COR-L47 (cell line): ENCODE measurements at places on chromosomes 4 and X.
A peak's percentile ranks its signal among the peaks of the same experiment; 100 is the strongest.

DNA sequence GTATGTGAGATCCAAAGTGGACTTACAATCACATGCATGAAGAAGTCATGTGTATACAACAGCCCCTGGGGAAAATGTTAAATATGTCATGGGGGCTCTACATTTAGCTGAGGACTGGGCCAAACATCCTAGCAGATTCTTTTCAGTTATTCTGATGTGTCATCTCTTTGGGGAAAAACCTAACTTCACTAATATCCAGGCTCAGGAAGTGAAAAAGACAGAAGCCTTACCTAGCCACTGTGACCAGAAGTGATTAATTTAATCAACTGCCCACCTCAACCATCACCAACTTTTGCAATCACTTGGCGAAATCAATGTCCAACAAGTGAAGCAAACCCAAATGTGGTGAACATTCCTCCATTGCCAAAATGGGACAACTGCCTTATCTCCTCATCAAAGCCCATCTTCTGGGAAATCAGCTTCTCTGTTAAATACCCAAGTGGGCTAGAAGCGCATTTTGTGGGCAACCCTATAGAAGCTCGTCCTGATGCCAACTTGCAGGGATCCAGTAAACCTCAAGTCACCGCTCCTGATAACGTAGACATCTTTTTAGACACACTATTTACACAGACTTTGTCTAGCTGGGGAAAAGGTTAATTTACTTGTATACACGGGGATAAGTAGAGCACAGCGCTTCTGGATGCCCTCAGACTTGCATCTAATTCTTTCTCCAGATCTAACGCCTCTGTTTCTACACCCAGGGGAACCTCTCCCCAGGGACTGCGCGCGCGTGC is 1.4 kb upstream of the HHIP start:
- DNase-seq: no peak

- DNase-seq: no peak
Observed at GRCh38 chrX:110384490-110384889, 25.8 kb downstream of the RTL9 start.

GRCh38 chr4:3612281-3612680 is 80.1 kb upstream of the LRPAP1 start:
- DNase-seq: no peak

DNA sequence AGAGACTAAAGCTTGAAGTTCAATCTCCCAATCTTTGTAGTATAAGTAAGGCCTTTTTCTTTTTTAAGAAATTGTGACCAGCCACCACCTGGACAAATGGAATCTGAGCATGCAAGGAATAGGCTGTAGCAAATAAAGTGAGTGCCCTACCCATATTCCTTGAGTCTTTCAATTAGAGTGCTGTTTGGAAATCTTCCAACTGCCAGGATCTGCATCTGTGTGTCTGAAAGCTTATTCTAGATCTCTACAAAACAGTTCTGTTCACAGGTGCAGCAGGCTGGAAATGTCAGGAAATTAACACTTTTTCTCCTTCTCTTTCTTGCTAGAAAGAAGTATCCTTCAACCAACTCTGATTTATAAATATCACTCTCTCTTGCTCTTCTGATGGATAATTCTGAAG is 76.7 kb upstream of the NDST3 start:
- no peak for DNase-seq

DNA sequence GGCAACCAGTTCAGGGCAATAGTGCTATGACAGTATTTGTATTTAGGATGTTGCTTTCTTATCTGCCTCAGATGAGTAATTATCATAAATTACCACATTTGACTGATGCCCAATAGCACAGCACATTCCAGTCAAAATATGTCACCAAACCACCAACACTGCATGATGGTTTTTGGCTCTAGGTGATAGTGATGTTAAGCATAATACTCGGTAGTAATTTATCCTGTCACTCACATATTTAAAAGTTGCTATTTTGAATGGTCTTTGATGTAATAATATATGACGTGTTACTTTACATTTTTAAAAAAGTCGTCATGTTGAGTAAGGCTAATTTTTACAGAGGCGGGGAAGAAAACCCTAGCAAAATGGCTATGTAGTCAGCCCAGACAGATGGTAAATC is 42.5 kb downstream of the UNC5C start:
- no peak for DNase-seq

GRCh38 chr4:78660559-78660958 is 109.0 kb downstream of the ANXA3 start:
- no peak for DNase-seq

- DNase-seq: peak; percentile 52
Observed at GRCh38 chrX:15349046-15349445, 13.7 kb upstream of the PIGA start.

DNA sequence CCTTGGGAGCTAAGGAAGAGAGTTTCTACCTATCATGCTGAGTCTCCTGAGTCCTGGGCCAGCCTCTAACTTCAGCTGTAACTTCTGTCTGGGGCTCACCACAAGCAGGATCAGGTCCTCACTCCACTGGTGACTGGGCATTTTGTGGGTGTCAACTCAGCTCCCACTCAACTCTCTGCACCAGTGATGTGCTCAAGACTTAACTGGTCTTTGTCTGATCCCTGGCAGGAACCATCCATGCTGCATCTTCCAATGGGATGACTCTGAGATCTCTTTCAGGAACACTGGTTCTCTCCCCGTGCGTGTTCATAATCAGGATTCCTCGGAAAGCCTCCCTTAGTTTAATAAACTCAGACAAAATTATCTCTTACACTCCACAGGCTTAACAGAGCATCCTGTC is 82.3 kb downstream of the COMMD8 start:
- no peak for DNase-seq

- no peak for DNase-seq
Observed at GRCh38 chrX:15679246-15679645, 14.6 kb upstream of the CLTRN start.

GRCh38 chr4:31068257-31069075 is 348.3 kb downstream of the PCDH7 start:
- DNase-seq: no peak

- DNase-seq: no peak
Observed at GRCh38 chr4:70356185-70356584, 4.4 kb upstream of the SMR3A start.

GRCh38 chrX:133677123-133678063 is 262.1 kb upstream of the GPC4 start:
- DNase-seq: no peak

DNA sequence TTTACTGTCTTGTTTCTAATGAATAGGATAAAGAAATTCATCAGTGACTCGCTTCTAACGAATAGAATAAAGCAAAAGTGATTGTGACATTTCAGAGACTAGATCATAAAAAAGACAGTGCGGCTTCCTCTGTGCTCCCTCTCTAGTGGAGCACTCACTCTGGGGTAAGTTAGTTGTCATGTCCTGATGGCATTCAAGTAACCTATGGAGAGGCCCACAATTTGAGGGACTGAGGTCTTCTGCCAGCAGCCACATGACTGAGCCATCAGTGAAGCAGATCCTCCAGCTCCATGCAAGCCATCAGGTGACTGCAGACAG is 72.4 kb downstream of the YIPF6 start:
- no peak for DNase-seq

- DNase-seq: no peak
Observed at GRCh38 chr4:21678711-21679110, 269.9 kb downstream of the KCNIP4 start.

- no peak for DNase-seq
Observed at GRCh38 chr4:141131723-141132071, 1.6 kb downstream of the RNF150 start.
